ENCODE measurements at places on chromosomes 12 and 14.

DNA sequence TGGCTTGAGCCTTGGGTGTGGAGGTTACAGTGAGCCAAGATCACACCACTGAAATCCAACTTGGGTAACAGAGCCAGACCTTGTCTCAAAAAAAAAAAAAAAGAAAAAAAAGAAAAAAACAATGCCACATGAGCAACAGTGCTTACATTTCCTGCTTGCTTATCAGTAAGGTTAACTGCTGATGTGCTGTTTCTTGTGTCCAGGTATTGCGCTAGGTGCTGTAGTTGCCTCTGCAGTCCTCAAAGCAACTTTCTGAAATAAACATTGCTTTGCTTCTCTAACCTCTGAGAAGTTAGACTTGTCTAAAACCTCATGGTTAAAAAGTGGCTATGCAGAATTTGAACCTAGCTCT is 24.7 kb downstream of the RNF34 start:
- no peak for DNase-seq

- no peak for DNase-seq
These were observed 16.2 kb downstream of the SUPT16H start for GRCh38 chr14:21367582-21368144.

DNA sequence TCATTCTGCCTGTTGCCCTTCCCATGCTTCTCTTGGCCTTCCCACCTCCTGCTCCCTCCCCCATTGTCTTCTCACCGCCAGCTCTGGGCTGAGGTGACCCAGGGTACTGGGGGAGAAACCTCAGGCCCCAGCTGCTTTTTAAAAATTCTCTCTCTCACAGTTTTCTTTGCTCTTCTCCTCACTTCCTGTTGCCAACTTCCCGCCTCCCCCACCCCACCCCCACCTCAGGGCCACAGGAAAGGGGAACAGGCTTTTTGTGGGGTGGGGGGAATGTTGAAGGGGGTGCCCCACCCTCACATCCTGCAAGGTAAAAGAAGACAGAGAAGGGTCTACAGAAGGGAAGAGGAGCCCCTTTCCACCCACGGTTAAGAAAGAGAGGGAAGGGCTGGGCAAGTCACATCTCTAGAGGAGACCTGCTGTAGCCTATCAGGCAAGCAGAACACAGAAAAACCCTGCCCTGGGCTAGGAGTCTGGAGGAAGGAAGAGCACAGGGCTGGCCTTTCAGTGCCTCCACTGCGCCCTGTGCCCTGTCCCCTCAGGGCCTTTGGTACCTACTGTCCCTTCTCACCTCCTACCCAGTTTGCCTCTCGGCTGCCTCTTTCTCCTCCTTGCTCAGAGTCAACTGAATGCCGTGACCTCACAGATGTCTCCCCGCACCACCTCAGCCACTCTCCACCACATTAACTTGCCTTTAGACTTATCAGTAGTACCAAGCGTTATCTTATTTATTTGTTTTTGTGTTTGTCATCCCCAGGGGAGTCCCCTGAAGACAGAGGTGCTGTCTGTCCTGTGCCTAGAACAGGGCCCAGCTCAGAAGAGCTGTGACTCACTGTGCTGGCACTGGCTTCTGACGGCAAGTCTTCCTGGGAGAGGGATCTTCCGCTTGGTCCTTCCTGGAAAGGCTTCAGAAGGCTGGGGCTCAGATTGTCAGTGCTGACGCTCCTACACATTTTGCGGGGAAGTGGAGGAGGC is 1.7 kb downstream of the ARHGAP9 start:
- no peak for DNase-seq

DNA sequence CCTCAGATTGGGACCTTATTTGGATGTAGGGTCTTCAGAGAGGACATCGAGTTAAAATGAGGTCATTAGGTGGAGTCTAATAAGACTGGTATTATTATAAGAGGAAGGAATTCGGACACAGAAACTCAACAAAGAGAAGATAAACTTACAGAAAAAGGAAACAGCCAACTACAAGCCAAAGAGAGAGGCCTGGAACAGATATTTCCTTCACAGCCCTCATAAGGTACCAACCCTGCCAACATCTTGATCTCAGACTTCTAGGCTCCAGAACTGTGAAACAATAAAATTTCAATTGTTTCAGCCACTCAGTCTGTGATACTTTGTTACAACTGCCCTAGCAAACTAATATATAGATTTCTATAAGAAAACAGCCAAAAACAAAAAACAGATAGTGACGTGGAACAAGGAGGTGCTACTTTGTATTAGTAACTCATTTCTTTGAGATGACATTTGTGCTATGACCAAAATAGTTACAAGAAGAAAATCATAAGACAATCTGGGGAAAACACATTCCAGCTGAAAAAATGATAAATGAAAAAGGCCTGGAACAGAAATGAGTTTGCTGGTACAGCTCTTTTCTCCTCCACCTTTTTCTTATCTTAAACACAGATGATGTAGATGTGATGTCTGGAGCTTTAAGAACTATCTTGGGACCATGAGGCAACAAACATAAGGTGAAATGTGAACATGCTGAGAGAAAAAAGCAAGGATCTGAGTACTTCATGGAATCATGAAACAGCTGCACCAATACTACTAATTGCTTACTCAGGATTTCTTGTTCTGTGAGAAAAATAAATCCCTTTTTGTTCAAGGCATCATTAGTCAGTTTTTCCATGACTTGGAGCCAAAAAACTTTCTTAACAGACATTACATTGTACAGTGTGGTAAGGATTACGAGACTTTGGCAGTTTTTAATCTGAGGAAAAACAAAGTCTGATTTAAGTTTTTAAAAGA is 243.2 kb downstream of the ANO6 start:
- DNase-seq = no peak

GRCh38 chr12:1851151-1851701 is 30.9 kb downstream of the LRTM2 start:
- no peak for DNase-seq

- no peak for DNase-seq
These were observed 5.4 kb upstream of the CAMKK2 start for GRCh38 chr12:121301876-121302275.

DNA sequence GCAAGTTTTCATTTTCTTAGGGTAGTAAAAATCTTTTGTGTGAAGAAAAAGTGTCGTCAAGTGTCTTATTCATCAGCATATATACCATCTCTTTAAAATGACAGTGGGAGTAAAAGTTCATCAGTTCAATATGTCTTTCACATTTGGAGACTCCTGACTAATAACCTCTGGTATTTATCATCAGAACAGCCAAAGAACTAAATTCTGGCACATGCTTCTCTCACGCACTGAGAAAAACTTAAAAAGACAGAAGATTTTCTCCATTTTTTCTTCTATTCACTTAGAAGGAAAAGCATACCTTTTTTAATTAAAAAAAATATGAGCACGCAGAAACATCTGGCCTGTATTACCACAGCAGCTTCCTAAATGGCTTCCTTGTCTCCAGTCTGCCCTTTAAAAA is 265.7 kb downstream of the AKAP6 start:
- DNase-seq = no peak

DNA sequence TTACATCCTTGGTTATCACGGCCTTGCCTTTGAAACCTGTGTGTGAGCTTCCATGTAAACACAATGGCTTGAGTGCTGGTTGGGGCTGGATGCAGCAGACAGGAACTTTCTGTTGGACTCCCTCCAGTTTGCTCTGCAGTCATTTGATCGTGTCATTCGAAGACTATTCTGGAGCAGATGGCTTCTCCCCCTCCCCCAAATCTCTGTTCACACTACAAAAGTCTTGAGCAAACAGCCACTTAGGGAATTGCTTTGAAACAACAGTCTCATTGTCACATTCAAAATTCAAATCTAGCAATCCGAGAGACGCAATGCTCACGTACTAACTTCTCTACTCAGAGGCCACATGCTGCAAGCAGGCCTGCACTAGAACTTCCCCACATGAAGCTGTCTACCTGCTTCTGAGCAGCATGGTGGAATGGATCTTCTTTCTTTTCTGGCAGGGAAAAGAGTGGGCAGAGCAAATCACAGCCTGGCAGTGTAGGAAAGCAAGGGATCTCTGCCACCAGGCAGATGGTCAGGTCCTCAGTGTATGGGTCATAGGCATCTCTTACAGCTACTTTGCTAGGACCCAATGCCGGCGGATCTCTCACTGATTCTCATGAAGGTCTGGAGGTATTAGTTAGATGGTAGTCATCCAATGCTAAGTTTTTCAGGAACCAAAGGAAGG is 214.2 kb downstream of the PPM1H start:
- no peak for DNase-seq

- no peak for DNase-seq
These were observed 31.2 kb downstream of the CCDC59 start for GRCh38 chr12:82326905-82327503.

- no peak for DNase-seq
These were observed 312.8 kb upstream of the RPL10L start for GRCh38 chr14:46964378-46964777.

DNA sequence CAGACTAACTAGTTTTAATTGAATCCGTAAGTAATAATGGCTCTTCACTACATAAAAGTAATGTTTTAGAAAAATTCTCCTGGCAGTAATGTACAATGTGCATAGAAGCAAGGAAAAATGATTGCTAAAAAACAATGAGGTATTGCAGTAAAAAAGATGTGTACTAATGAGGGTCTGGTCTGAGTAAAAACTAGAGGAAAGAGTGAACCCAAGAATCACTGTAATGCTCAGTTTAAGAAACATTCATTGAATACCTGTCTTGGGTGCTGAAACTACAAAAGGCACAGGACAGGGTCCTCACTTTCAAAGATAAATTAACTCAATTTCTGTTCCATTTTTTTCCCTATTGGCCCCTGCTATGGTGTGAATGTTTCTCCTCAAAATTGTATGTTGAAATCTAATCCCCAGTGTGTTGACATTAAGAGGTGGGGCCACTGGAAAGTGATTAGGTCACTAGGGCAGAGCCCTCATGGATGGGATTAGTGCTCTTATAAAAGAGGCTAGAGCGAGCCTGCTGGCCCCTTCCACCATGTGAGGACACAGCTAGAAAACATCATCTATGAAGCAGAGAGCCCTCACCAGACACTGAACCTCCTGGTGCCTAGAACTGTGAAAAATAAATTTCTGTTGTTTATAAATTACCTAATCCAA is 51.6 kb downstream of the RPS6KA5 start:
- no peak for DNase-seq

DNA sequence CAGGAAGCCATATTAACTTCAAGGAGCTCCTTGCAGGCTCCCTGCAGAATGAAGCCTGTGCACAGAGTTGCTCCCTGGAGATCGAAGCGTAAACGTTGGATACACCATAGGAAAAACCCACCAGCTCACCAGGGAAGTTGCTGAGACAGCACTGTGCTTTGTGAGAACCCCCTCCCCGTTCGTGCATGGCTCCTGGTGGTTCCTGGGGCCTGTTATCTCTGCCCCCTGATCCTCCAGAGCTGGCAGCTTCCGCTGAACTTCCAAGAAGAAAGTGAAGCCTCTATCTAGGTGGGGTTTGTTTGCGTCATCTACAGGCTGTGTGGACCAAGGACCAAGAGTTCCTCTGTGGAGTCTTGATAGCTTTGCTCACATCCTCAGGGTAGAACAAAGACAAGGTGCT is 2.4 kb upstream of the CCDC85C start:
- no peak for DNase-seq

DNA sequence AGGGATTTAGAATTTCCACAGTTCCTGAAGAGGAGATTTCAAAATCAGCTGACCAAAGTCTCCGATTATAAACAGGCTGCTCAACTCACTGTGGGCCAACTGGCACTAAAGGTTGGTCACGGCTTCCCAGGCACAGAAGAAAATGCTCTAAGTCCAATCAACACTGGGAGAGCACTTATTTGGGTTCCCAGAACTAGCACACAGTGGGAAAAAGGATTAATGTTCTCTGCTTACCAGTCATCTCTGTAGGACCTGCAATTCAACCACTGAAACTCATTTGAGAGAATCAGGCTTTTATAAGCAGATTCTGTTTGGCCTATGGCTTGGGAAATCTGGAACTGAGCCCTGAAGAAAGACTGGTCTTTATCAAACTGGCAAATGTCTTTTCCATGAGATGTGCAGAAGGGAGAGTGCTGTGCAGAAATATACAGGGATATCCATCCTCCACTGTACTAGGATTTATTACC is 49.4 kb downstream of the ABCC9 start:
- no peak for DNase-seq

DNA sequence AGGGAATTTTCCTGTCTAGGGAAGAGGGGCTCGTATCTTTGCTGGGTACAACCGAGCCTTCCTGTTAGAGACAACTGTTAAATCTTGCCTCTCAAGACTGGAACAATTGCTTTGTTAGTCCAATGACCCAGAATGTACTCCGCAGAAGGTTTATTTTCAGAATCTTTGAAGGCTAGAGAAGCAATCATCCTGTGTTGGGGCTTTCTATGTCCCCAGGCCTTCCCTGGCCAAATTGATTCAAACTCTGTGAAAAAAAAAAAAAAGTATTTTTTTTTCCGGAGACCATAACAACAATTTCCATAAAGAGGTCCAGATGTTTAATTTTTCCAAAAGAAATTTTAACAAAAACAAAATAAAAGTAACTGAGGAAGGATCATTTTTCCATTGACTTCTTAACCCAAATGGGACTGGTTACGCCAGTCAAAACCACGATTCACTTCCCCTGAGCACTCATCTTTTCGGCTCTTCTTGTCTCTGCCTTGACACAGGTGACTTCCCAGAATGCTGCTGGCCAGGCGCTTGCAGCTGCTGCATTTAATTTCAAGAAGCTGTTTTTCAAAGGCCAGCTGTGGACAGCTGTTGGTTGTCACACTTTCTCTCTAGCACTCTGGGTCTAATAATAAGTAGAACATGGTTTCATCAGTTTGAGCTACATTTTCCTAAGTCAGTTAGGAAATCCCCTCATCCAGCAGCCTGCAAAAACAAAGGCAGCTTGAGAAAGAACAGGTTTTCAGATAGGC is 81.6 kb upstream of the MANSC4 start:
- no peak for DNase-seq

GRCh38 chr14:51527073-51527472 is 124.6 kb upstream of the FRMD6 start:
- DNase-seq = no peak

GRCh38 chr12:9240776-9241175 is 32.6 kb upstream of the PZP start:
- DNase-seq = no peak

- no peak for DNase-seq
These were observed 5.6 kb downstream of the RDH16 start for GRCh38 chr12:56951582-56952339.

DNA sequence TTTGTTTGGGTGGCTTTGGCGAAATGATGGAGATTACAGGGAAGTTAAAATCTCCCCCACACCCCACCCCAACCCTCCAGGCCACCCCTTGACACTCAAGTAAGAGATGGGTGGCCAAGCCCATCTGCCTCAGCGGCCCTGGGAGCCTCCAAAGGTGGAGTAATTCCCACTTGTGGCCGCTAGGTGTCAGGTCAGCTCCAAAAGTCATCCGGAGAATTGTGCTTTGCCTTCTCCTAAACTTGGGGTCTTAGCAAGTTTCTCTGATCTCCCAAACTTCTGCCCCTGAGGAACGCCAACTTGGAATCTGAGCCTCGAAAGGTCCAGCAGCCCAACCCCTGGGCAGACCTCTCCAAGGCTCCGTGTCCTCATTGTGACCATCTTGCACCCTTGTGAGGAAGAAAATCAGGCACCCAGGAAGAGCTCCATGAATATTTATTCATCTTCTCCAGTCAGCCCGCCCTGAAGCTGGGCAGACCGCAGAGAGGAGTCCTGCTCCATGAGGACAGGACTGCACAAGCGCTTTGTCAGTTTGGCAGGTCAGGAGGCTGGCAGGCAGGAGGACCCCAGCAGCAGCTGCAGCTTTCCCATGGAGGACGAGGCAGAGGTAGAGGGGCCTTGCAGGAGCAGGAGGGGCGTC is 46.7 kb downstream of the LRRC74A start:
- peak; percentile 74 for DNase-seq

Data from T47D (cell line).